GM12864 (cell line): ENCODE measurements at places on chromosomes 4 and X.

DNA sequence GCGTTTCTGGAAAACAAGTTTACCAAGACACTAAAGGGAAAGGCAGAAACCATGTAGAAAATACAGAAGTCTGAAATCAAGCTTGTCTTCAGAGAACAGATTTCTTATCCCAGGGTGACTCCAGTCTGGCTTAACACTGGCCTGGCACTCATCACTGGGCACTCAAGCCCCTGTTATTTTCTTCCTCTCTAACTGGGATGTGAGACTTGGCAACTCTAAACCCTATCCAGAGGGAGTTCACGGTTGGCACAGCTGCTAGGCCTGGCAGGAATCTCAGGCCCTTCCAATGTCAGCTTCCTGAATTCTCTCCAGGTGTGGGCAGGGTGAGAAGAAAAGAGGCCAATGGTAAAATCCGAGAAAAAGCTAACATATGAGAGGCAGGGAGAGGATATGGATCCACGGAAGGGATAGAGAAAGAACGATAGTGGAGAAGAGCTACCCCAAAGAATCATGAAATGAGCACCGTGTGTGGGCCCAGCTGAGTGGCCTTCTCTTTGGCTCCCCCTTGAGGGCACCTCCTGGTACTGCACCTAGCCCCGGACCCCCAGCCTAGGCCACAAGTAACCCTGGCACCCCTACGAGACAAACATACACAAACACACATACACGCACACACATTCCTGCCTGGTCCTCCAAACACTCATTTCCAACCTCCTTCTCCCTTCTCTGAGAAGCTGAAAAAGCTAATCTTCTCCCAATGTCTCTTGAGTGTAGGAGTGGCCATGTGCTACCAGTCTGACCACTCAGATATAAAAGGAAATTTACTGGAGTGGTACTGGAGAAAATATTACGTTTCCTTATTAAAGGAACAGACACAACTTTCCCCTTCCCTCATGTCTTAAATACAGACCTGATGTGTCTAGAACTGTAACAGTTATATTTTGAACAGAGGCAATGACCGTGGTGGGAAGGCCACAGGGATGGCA, 16.6 kb upstream of the PTCHD1 start:
- no peak for DNase-seq

GRCh38 chrX:17732138-17732783, 5.0 kb upstream of the SCML1 start:
- no peak for DNase-seq

- DNase-seq, result no peak
Measured at GRCh38 chrX:153870791-153871360, 15.1 kb downstream of the L1CAM start.

GRCh38 chr4:78129383-78130108, 72.4 kb downstream of the FRAS1 start:
- no peak for DNase-seq

GRCh38 chr4:100525686-100526085, 7.9 kb upstream of the EMCN start:
- DNase-seq, result no peak

DNA sequence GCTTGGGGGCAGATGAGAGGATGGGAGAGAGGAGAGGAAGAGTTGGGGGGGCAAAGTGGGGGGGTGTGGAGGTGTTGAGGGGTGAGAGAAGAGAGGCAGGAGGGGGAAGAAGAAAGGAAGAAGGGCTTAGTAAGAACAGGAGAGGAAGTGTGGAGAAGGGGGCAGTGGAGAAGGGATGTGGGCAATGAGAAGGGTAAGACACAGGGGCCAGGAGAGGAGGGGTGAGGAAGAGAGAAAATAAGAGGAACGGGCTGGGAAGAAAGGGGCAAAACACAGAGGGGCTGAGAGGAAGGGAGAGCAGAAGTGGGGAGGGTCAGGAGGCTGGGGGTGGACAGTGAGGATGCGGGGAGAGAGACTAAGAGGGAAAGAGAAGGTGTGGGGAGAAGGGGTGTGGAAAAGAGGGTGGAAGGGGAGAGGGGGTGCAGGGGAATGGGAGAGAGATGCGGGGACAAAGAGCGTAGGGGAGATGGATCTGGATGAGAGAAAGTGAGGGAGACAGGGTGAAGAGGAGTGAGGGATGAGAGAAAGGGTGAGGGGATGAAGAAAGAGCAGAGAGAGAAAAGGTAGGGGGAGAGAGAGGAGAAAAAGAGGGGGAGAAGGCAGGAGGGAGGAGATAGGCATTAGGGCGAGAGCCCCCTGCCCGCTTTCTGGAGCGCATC, 12.9 kb downstream of the SH3KBP1 start:
- DNase-seq, result no peak

DNA sequence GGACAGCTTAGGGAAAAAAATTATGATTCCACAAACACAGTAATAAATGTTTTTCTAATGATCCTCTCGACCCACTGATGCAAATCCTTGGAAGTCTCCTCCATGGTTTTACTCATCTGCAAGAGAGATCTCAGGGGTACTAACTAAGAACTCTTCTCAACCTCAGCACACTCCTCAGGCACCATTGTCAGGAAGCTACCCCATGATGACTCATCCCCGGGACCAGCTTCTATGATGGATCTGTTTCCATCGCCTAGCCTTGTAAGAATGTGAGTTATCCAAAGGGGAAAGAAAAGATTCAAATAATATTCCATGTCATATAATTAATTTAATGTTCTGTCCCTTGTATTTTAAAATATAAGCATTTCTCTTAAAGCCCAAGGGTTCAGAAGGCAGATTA, 816.1 kb upstream of the IGFBP7 start:
- no peak for DNase-seq

GRCh38 chrX:47224896-47225290, 6.4 kb downstream of the CDK16 start:
- no peak for DNase-seq

- DNase-seq, result no peak
Measured at GRCh38 chr4:74134500-74134852, 23.4 kb upstream of the MTHFD2L start.

- DNase-seq, result no peak
Measured at GRCh38 chr4:106670976-106671375, 302.4 kb upstream of the GIMD1 start.

- no peak for DNase-seq
Measured at GRCh38 chr4:107519053-107519452, 201.0 kb downstream of the PAPSS1 start.

DNA sequence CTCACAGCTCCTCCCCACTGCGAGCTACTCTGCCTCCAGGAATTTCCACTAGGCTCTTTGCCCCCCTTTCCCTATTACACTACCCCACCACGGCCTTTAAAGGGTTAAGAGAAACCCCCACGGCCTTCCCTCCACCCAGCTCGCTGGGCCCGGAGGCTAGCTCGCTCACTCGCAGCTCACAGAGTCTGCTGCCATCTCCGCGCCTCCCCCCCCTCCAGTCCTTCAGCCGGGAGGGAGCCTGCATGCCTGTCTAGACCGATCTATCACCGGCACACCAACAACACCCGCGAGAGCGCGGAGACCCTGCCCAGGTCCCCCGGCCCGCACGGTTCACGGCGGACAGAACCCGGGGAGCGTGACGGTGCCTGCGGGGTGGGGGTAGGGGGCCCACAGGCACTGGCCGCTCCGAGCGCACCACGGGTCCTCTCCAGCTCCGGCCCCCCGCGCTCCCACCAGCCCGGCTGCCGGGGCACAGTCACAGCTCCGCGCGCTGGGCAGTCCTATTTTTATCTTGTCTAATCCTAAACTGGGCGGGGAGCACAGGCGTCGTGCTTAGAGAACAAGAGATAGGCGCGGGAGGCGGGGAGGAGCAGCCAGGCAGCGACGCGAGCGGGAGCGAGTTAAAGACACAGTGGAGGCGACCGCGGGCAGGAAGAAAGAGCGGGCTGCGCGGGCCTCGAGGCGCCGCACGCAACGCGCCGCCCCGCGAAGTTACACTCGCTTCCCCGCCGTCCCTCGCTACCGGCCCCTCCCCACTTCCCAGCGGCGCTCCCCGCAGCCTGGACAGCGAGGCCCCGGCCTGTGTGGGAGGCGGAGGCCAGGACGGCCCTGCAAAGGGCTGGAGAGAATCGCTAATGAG, 3.5 kb downstream of the BCOR start:
- DNase-seq, result no peak

- DNase-seq, result no peak
Measured at GRCh38 chrX:17635231-17635630, 102.1 kb upstream of the SCML1 start.

DNA sequence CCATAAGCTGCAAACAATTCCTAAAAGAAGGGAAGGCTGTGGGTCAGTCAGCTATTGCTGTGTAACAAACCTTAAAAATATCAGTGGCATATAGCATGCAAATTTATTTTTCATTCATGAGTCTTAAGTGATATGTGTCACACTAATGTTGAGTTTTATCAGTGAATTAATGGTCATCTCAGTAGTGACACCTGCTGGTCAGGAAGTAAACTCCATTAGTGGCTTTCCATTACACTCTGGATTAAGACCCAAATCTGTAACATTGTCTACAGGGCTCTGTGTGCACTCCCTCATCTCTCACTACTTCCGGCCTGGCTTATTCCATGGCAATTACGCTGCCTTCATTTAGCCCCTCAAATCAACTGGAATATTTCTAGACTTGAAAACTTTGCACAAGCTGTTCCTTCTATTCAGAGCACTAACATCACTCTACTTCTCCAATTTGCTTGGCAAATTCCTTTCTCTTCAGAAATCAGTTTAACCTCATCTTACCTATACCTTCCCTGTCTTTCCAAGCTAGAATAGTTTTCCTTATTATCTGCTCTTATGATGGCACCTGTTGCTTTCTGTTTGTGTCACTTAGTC, 217.3 kb upstream of the TAPT1 start:
- DNase-seq, result peak; percentile 7

DNA sequence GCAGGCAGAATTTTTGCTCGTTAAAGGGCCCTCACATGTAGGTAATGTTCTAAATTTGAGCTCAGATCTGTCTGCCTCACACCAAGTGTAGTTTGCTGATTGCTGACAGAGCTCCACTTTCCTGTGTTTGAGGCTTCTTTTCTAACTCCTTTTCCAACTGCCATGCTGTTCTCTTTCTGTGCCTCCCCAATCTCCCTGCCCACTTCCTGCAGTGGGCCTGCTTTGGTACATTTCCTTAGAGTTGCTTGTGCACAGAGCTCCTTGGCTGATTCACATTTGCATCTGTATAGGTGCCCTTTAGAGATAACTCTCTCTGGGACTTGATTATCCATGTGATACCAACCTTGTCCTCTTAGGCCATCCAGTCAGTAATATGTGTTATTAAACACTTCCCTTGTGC, 4.5 kb downstream of the MED28 start:
- no peak for DNase-seq

DNA sequence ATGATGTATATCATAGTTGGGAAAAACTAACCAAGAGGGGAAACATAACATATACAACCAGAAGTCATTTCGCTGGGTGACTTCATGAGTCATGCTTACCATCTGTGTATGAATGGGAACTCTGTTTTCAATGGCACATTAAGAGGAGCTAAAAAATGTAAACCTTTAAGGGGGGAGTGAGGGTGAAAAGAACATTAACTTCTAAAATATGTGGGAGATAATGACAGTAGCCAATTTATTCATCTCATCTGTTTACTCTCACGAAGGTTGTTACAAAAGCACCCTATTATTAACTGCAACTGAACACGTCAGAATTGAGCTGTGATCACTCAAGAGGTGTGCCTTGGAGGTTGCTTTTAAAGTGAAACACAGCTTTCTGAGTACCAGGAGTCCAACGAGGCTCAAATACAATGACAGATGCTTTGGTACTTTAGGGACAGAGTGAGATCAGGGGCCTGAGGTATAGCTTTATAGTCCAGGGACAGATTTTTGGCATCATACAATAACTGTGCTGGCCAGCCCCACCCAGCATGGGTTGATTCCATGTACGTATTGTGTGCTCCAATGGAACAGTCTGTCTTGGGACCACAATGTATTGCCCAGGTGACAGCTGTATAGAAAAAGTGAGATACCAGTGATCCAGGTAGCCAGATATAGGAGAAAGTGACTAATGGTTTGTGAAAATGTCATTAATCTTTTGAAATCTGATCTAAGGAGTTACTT, 107.3 kb downstream of the AMMECR1 start:
- no peak for DNase-seq

DNA sequence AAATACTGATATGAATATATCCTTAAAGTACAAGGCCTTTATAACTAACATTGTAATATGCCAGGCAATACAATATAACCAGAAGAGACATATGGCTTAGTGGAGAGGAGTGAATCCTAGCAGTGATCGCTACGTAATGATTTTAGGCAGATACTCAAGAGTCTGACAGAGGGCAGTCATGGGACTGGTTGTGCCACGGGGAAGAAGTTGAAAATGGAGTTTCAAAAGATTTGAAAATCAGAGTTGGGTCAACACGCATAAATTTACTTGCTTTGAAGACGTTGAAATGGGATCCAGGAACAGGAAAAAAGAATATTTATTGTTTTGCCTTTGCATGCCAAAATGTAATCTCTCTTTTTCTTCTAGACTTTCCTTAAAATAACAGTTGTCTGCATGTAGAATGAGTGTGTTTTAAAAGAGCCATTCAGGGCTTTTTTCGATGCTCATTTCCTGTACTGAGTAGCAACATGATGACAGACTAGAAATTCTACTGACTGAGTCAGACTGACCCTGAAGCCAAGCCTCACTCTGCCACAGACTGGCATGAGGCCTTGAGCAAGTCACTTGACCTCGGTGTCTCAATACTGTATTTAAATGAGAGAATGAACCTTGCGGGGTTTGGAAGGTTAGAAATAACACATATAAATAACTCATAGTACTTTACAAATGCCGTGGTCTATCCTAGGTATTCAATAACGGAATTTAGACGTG, 8.1 kb upstream of the SMS start:
- DNase-seq, result no peak

DNA sequence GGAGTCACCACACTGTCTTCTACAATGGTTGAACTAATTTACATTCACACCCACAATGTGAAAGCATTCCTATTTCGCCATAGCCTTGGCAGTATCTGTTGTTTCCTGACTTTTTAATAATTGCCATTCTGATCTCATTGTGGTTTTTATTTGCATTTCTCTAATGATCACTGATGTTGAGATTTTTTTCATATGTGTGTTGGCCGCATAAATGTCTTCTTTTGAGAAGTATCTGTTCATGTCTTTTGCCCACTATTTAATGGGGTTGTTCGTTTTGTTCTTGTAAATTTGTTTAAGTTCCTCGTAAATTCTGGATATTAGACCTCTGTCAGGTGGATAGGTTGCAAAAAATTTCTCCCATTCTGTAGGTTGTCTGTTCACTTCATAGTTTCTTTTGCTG, 519.1 kb downstream of the STPG2 start:
- DNase-seq, result no peak

- DNase-seq, result no peak
Measured at GRCh38 chrX:24574743-24575142, 72.4 kb downstream of the PCYT1B start.

GRCh38 chr4:161792991-161793390, 370.8 kb downstream of the FSTL5 start:
- no peak for DNase-seq

DNA sequence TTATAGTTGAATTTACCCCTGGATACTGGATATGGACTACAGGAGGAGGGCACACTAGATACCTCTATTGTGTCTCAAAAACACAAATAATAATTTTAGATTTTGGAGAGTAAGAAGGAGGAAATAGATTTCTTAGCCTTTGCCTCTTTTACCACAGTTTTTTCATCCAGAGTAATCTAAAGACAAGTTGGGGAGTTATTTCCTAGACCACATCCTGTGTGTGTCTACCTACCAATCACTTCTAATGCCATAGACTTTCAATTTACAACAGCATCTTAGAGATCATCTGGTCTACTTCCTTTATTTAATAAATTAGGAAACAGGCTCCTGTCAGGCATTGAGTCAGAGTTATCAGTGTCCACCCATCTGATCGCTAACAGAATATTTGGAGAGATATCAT, 191.5 kb downstream of the EDA start:
- no peak for DNase-seq
